ENCODE measurements at places on chromosomes 2 and 18.

DNA sequence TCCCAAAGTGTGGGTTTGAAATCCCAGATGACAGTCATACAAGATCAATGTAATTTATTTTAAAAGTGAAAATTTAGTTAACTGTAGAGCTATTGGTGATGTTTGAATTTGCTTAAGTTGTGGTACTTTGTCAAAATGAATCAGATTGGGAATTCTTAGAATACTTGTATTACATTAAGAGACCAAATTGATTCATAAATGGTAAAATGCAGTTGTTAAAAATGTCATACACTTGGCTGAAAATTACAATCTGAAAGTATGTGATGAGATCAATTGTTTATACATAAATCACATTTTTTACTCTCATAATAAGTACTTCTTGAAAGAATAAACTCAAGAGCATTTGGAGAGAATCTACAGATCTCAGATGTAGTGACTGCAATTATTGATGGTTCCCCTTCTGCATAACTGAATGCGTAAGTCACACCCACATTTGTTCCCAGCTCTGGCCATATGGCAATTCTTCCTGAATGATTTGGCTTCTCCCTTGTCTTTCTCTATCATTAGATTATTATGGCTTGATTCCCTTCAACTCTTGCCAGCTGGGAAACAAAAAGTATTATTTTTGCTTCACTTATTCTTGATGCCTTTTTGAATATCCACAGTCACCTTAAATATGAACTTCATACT, 558.5 kb downstream of the CPS1 start:
- DNase-seq: no peak

- no peak for DNase-seq
Observed at GRCh38 chr2:46135228-46135855, 161.9 kb upstream of the EPAS1 start.

- no peak for DNase-seq
Observed at GRCh38 chr2:218405746-218406208, 6.1 kb downstream of the CTDSP1 start.

- DNase-seq: no peak
Observed at GRCh38 chr18:37435150-37435867, 130.3 kb downstream of the CELF4 start.

DNA sequence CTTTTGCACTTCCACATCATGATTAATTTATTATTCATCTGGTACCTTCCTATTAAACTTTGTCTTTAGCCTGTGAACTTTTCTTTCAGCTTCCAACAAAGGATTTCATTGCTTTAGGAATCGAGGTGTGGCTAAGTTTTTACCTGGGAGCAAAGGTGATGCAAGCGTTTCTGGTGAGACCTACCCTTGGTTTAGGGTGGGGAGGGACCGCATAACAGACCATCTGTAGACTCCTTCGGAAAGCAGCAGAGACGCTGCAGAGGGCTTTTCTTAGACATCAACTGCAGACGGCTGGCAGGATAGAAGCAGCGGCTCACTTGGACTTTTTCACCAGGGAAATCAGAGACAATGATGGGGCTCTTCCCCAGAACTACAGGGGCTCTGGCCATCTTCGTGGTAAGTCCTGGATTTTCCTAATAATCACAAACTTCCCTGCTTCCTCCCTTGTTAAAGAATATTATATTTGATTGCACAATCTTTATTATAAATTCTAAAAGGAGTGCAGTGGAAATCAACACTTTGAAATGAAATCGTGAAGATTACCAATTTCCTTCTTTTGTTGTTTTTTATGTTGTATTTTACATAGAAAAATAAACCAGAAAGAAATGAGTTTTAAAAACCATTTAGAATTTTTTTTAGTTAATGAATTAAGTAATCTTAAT, at the start of gene DSG3:
TSS of gene DSG3 (plus strand) at position 212 of the 662 bp plus-strand sequence. CDS start at position 349, 137 bp downstream.
- no peak for DNase-seq

DNA sequence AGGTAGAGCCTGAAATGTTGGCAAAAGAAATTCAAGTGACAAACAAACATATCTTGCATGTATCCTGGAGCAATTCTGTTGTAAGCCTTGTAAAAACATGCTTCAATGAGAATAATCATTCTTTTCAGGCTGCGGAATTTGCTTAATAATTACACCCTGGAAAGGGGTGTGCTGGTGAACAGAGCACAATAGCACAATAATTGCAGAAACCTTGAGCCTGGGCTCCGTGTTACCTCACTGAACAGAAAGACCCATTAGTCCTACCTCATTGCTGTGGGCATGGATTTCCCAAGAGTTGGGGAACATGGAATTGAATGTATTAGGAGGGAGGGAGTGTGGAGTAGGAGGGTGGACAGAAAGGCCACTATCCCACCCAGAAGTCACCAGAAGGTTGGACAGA, 168.0 kb upstream of the ALKAL2 start:
- no peak for DNase-seq

GRCh38 chr2:163604941-163605555, 130.8 kb downstream of the FIGN start:
- DNase-seq: no peak

Data from stimulated activated CD8-positive, alpha-beta memory T cell treated with anti-CD3 and anti-CD28 coated beads, Interleukin-15, amount 100 ng/mL, for 4 hours (primary cell).